ENCODE measurements at places on chromosomes 4 and X.
A peak's percentile ranks its signal among the peaks of the same experiment; 100 is the strongest.

DNA sequence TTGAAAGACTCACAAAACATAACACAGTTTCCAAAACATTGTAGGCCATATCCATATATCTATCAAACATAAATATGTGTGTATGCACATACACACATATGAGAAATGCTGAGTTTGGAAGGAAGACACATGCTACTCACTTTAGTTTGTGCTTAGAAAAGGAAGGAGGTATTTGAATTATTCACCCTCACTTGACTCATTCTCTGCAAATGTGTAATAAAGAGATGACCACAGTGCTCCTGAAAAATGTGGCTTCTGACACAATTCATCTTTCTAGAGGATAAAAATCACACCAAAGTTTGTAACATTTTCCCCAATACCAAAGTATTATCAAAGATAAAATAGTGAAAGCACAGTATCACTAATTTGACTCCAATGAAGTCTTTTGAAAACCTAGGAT lies 950.1 kb downstream of the FAT4 start:
- DNase-seq, result no peak

GRCh38 chr4:7788694-7789425 lies 150.8 kb downstream of the AFAP1 start:
- no peak for DNase-seq

DNA sequence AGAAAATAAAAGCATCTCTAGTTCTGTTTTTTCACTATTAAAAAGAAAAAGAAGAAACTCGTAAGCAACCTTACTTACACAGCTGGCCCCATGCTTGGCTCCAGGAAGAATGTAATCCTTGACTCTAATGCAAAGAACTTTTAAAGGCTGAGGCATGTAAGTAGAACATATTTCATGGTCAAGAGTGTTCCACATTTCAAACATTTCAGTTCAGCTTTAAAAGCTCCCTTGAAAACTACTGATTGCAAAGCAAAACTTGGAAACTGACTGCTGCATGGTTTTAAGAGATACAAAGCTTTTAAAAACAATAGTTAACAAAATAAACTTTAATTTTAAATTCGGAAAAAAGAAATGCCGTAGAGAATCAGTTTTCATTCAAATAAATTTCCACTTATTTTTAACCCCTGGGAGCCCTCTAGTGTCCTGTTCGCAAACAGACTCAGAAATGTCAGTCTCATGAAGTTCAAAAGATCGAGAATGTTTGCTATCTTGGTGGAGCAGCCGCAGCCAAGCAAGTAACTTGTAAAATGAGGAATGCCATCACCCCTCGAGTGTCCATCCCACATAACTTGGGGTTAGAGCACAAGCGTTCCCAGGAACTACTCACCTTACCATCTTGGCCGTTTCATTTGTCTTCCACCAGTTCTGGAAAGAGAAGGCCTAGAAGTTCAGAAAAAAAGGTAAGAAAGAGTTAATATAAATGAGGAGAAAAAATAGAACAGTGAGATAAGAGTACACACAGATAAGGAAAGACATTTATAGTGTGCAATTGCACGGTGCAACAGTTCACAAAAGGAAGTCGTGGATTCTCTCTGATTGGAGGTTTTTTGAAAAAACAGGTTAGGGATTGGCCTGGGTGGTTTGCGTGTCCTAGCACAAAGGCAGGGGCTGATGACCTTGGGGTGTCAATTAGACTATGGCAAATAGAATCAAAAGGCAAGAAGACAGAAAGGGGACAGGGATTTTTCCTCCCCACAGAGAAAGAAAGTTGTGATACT lies at the start of gene GASK1B:
TSS of gene GASK1B (minus strand) at position 765 of the 998 bp plus-strand sequence. CDS start 1,650 bp downstream, outside the sequence.
- DNase-seq, result no peak

DNA sequence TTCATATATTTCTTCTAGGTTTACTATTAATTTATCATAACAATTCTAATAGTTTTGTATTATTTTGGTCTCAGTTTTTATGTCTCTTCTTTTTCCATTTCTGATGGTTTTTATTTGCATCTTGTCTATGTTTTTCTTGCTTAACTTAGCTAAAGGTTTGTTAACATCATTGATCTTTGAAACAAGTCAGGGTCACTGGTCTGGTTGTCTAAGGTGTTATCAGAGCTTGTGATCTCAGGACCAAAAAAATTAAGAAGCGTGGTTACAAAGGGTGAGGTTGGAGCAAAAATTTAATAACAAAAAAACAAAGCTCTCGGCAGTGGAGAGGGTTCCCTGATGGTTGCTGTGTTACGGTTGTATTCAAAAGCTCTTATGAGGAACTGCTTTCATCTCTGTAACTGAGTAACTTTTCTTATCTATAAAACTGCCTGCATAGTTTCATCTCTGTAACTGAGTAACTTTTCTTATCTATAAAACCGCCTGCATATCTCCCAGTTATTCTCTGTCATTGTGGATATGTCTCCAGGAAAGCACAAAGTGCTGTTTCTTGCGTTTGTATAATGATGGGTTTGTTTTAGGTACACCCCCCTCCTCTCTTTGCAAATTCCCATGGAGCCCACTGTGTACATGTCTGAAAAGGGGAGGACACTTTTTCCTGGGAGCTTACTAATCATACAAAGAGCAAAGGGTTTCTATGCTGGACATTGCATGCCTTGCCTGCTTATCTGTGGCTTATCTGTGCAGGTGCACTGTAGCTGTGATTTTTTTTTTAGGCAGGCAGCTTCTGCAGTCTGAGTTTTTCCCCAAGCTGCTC lies 62.4 kb upstream of the UGT2B15 start:
- DNase-seq, result no peak

GRCh38 chrX:102712216-102712966 lies at the start of gene GPRASP2:
Gene GPRASP2 (plus strand): TSS chrX:102712448. CDS start chrX:102714870, 2,422 bp downstream.
- no peak for DNase-seq

GRCh38 chr4:96681218-96681617 lies 841.3 kb downstream of the PDHA2 start:
- no peak for DNase-seq

- no peak for DNase-seq
Measured at GRCh38 chr4:8332891-8333331, 63.4 kb downstream of the HTRA3 start.

- peak; percentile 91 for DNase-seq
Measured at GRCh38 chr4:83219344-83220331, 65.0 kb downstream of the COQ2 start.

DNA sequence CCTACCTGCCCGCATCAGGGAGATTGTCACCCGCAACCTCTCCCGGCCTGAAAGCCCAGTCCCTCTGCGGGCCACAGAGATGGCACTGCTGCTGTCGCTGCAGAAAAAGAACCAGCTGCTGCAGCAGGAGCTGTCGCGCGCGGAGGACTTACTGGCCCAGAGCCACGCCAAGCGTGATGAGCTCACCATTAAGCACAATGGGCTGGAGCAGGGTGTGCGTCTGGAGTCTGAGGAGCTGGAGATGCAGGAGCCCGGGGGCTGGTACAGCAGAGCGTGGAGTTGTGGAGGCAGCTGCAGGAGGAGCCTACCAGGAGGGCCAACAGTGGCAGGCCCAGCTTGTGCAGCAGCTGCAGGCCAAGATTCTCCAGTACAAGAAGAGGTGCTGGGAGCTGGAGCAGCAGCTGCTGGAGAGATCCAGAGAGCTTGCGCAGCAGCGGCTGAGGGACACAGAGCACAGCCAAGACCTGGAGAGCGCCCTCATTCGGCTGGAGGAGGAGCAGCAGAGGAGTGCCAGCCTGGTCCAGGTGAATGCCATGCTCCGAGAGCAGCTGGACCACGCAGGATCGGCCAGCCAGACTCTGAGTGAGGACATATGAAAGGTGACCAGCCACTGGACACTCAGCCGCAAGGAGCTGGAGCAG lies 11.3 kb downstream of the SMIM10L2A start:
- no peak for DNase-seq

- DNase-seq, result no peak
Measured at GRCh38 chr4:169661761-169662160, 41.4 kb downstream of the CLCN3 start.

Measured in activated CD4-positive, alpha-beta T cell treated with anti-CD3 and anti-CD28 coated beads, Interleukin-2, amount 10 ng/mL, durations not matched to agents 24 days and 14 days (primary cell).